MM.1S (cell line): ENCODE measurements at places on chromosomes 4 and X.

DNA sequence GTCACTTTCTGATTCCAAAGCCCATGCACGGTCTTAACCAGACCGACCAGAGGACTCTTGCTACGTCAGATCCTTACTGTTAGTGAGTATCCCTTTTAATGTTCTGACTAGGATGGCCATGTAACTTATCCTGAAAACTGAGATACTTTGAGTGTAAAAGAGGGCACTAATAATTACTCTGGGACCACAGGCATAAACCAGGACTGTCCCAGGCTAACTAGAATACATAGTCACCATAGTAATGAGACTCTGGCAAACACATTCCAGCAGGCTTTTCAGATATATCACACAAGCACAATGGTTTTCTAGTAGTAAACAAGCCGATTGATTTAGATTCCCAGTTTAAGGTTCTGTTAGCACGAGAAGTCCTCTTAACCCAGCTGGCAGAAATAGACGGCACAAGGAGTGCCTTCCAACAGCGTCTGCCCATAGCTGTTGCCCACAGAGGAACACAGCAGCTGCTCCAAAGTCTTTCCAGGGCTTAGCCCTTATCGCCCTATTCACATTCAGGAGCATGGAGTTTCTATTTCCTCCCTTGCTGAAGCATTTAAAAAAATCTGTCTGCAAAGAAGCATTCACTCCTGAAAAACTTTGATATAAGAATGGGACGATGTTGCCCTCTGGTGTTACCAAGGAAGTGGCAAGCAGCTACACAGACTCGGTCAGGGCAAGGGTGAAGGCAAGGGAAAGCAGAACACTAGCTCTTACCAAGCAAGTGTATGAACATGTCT lies 92.4 kb downstream of the CXCL13 start:
- no peak for DNase-seq

DNA sequence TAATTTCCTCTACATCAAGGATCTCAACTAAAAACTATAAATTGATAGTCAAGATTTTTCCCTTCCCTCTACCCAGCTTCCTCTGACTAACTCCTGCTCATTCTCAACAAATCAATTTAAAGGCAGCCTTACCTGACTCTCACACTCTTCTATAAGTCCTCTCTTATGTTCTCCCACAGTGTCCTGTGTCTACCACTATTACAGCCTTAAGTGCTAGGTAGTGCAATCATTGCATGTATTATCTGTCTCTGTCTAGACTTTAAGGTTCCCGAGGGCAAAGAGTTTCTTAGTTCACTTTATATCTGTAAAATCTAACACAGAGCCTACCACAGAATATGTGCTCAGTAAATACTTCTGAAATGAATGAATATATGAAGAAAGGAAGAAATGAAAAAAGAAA lies 123.7 kb downstream of the BTC start:
- DNase-seq = no peak

GRCh38 chr4:1248245-1249147 lies at the start of gene CTBP1:
Gene CTBP1 (minus strand): TSS chr4:1249130. CDS start chr4:1241331, 7,799 bp downstream.
- DNase-seq = peak; percentile 90

- DNase-seq = no peak
These were observed 19.7 kb downstream of the PRIMPOL start for GRCh38 chr4:184669251-184669650.

DNA sequence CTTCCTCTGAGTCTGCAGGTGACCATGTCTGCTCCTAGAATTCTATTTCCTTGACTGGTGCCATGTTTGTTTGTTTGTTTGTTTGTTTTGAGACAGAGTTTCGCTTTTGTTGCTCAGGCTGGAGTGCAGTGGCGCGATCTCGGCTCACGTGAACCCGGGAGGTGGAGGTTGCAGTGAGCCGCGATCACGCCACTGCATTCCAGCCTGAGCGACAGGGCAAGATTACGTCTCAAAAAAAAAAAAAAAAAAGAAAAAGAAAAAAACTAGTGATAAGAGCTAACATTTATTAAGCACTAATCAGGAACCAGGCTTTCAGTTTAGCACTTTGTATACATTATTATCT lies 7.2 kb downstream of the SAT1 start:
- DNase-seq = no peak

DNA sequence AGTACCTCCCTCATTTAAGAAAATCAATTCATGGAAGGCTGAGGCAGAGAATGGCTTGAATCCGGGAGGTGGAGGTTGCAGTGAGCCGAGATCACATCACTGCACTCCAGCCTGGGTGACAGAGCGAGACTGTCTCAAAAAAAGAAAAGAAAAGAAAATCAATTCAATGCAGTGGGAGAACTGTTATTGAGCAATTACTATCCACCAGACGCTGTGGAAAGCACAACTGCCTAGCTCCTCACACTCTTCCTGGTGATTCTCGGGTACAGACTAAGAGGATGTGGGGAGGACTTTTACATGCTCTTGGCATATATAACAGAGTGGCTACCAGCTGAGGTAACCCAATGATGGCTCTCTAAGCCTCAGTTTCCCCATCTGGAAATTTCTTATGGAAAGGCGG lies 2.7 kb upstream of the TMSB4X start:
- no peak for DNase-seq

DNA sequence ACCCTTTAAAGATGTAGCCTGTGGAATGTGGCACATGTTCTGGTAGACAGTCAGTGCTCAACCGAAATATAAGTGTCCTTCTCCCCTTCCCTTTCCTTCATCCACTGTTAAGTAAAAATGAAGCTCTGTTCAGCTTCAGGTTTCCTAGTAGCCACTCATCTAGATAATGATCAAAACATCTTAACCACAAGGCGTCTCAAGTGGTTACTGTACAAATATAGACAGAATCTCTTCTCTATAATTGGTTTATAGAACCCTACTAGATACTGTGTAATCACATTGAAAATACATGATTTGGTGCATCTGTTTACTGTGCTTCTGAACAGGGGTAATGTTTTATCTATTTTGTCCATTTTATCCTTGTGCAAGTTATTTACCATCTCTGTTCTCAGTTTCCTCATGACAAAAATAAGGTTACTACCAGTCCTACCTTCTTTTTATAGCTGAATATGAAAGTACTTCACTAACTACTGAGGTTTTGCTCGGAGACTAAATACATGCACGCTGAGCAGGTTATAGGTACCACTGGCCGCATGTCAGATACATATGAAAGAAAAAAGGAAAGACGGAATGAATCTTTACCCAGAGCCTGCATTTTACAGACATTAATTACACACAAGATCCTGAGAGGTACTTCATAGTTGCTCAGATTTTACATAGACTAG lies 20.3 kb upstream of the SLC25A4 start:
- peak; percentile 76 for DNase-seq

- no peak for DNase-seq
These were observed 60.0 kb downstream of the SLC9B1 start for GRCh38 chr4:102959496-102959895.

- DNase-seq = no peak
These were observed 142.3 kb downstream of the PAPSS1 start for GRCh38 chr4:107577743-107578142.

- DNase-seq = no peak
These were observed 447.3 kb downstream of the C4orf33 start for GRCh38 chr4:129543299-129543698.

DNA sequence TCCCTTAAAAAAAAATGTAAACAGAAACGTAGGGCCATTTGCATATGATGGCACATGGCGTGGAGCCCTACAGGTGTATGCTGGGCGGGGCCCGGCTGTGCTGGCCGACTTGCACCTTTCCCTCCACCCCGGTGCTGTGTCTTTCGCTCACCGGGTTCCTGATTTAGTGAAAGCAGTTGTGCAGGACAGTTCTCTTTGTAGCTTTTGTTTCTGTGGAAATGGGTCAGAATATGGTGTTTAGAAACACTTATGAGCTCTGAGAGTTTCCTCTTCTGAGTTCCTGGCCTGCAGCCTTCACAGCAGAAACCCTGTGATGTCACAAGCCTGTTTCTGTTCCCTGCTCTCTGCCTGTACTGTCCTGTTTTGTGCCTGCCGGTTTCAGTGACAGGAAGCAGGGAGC lies 22.5 kb upstream of the MSANTD1 start:
- DNase-seq = peak; percentile 48

GRCh38 chr4:42643685-42644084 lies 13.2 kb downstream of the ATP8A1 start:
- peak; percentile 92 for DNase-seq

- peak; percentile 31 for DNase-seq
These were observed 37.7 kb downstream of the ERVMER34-1 start for GRCh38 chr4:52713456-52713937.

GRCh38 chrX:94288325-94288724 lies 614.3 kb downstream of the FAM133A start:
- DNase-seq = peak; percentile 7

GRCh38 chr4:84232309-84233095 lies 266.6 kb downstream of the NKX6-1 start:
- DNase-seq = no peak

DNA sequence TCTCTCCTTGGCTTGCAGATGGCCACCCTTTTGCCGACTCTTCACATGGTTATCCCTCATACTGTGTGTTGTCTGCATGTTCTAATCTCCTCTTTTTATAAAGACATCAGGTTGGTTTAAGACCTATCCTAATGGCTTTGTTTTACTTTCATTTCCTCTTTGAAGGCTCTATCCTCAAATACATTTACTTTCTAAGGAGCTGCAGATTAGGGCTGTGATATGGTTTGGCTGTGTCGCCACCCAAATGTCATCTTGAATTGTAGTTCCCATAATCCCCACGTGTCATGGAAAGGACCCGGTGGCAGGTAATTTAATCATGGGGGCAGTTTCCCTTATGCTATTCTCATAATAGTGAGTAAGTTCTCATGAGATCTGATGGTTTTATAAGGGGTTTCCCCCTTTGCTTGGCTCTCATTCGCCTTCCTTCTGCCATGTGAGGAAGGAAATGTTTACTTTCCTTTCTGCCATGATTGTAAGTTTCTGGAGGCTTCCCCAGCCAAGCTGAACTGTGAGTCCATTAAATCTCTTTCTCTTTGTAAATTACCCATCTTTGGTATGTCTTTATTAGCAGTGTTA lies 204.5 kb downstream of the RELL1 start:
- DNase-seq = no peak

DNA sequence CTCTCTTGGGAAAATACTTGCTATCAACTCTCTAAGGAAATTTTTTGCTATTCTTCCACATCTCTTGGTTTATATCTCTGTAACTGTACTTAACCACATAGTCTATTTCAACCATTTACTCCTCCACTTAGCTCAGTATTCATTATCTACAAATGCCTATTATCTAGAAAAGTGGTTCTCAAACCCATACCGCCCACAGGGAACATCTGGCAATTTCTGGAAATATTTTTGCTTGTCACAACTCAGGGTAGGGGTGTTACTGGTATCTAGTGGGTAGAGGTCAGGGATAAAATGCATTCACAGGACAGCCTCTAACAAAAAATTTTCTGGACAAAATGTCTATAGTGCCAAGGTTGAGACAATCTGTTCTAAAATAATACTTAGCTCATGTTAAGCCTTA lies 14.4 kb downstream of the ATRX start:
- no peak for DNase-seq

DNA sequence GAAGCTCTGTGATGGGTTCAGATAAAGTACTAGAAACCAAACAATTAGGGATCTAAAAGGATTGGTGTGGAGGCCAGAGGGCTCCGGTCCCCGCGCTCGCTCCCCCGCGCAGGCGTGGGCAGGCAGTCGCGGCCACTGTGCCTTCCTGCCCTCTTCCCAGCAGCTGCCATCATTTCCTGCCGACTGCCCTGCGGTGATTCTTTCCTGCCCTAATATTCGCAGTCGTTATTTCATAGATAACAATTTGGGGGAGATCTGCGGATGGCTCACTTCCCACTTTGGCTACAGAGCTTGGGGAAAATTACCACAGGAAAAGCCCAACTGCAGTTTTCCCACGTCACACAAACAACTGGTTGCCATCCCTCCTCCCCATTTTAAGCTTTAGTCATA lies 2.2 kb downstream of the GRIA2 start:
- no peak for DNase-seq

DNA sequence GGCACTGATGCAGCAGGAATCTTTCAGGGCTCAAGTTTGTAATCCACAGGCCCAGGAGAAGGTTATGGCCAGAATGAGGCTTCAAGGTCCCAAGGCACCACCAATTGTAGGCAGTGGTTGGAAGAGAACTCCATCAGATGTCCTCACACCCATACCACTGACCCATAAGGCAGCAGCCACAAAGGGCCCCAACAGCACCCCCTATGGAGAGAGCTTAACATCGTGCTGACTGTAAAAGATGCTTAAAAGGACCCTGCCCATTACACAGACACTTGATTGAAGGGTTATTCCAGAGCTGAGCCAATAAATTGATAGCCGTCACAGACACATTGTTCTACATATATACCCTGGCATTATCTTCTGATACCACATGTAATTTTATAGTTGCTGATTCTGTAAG lies 113.7 kb downstream of the SOWAHB start:
- DNase-seq = no peak

DNA sequence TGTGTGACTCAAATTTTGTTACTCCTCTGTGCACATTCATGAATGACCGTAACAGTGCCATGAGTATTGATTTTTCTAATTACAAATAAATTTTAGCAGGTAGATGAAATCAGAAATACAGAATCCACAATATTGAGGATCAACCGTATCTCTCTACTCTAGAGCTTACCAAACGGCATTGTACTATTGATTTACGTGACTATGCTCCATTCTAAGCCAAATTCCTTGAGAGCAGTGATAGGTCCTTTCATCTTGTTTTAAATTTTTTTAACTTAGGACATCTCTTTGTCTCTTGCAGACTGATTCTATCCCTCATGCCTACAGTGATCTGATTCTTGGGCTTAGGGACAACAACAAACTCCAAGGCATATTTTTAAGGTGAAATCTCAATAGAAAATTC lies 172.3 kb upstream of the C1QTNF7 start:
- no peak for DNase-seq

GRCh38 chr4:108030332-108030731 lies 40.6 kb downstream of the HADH start:
- peak; percentile 88 for DNase-seq

DNA sequence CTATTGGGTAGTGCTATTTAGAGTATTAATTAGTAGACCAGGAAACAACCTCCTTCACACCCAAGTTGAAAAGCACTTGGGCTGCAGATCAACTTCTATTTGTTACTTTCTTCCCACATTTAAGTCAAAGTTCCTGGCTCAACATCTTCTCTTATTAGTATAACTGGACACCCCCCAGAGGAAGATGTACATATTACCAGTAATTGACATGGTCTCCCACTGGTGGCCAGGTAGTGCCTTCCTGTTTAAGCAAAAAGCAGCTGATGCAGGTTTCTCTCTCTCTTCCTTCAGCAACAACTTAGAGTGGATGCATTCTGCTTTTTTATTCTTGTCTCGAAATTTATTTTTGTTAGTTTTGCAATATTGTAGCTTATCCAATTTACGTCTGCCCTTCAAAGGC lies 438.1 kb downstream of the GBA3 start:
- no peak for DNase-seq
